Gastroesophageal sphincter (tissue), 4 donors: ENCODE measurements at places on chromosomes 4 and X.

GRCh38 chr4:47686294-47686872 lies 151.5 kb downstream of the CORIN start:
- ATAC-seq = no peak

DNA sequence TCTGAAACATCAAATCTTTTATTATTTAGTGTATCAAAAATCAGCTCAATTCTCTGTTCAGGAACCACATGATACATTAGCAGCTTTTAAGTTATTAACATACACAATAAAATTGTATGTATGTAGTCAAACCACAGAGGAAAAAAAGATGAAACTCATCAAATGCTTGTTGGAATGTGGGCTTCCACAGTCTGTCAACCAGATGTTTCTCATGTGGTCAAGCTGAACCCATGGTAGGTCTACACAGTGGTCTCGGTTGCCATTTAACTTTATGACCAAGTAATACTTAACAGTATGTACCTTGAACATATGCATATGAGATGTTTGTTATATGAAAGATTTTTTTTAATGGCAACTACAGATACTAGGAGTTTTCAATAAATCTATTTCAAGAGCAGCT lies 427.8 kb downstream of the IL15 start:
- ATAC-seq = no peak

- ATAC-seq = no peak
These were observed 41.8 kb upstream of the MAML3 start for GRCh38 chr4:140195806-140196205.

GRCh38 chr4:147780137-147780777 lies 48.4 kb downstream of the ARHGAP10 start:
- ATAC-seq = peak; percentile 54

GRCh38 chr4:125105561-125105960 lies 209.2 kb upstream of the FAT4 start:
- ATAC-seq = no peak

- ATAC-seq = peak; percentile 65
These were observed 460.9 kb downstream of the GABRG1 start for GRCh38 chr4:45663003-45663402.

DNA sequence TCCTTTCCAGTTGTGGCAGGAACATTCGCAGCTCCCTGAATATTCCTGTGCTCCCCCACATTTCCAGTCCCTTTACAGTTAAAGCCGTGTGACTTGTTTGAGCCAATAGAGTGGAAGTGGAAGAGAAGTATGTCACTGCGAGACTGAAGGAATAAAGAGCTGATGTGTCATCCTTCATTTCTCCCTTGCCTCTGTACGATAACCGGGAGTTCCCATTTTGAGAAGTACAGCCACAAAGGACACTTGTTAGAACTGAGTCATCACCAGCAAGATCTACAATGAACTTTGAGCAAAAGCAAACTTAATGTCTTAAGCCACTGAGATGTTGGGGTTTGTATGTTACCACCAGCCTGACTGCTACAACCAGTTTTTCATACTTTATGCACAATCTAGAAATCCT lies 92.3 kb downstream of the SPRY1 start:
- ATAC-seq = peak; percentile 60

- no peak for ATAC-seq
These were observed 776 bp downstream of the CEP44 start for GRCh38 chr4:174284487-174284886.

DNA sequence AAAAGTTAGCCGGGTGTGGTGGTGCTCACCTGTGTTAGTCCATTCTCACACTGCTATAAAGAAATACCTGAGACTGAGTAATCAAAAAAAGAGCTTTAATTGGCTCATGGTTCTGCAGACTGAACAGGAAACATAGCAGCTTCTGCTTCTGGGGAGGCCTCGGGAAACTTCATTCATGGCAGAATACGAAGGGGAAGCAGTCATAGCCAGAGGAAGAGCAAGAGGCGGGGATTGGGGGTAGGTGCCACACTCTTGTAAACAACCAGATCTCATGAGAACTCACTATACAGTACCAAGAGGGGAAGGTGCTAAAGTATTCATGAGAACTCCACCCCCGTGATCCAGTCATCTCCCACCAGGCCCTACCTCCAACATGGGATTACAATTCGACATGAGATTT lies 64.1 kb downstream of the BEND4 start:
- no peak for ATAC-seq

GRCh38 chr4:84031401-84031800 lies 467.7 kb downstream of the NKX6-1 start:
- no peak for ATAC-seq

GRCh38 chrX:46597771-46598170 lies 24.2 kb downstream of the CHST7 start:
- ATAC-seq = no peak

DNA sequence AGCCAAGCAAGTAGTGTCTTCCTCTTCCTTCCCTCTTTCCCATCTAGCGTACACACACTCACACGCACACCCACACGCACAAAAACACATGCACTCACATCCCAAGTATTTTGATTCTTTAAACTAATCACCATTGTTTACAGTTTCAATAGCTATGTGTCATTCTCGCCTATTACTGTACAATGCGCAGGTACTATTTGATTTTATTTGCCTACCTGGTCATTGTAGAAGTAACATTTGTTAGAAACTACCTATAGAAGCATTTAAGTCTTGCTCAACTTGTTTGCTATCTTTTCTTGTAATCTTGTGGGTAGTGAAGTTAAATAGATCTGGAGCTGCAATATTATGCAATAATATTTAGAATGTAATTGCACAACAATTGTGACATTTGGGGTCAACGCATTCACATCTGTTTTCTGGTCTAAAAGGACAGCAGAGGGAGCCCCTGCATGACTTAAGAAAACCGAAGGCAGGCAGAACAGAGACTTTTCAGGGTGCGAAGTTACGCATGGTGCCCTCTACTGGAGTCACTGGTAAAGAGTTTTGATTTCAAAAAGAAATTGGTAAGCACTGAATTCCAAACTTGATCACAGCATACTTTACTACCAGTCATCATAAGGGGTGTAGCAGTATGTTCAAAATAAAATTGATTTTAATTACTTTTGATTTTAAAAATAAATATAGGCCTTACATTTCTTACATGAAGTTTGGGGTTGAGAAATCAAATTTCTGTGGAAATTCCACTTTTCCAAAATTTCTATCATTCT lies 503.3 kb upstream of the FAM241A start:
- ATAC-seq = peak; percentile 84

GRCh38 chr4:148998719-148999118 lies 556.5 kb upstream of the NR3C2 start:
- no peak for ATAC-seq

GRCh38 chrX:155819525-155819924 lies 61.6 kb upstream of the VAMP7 start:
- ATAC-seq = no peak

- no peak for ATAC-seq
These were observed 324.0 kb downstream of the STPG2 start for GRCh38 chr4:97819294-97819693.

- no peak for ATAC-seq
These were observed 8.2 kb upstream of the ADAMTS3 start for GRCh38 chr4:72577211-72577610.

DNA sequence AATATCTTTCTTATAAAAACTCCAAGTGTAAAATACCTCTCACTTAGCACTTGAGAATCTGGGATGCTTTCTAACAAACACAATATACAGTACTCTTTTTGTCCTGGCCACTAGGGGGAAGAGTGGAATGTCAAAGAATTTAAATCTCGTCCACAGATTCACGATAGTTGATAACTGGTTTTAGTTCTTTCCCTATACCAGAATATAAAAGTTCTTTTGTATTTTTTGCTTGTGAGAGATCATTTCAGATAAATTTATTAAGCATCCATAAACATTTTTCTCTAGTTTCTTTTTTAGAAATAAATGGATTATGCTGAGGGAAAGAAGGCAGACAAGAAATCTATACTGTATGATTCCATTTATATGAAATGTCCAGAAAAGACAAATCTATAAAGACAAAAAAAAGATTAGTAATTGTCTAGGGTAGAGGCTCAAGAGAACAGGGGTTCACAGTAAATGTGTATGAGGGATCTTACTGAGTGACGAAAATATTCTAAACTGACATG lies 50.4 kb downstream of the MGARP start:
- ATAC-seq = peak; percentile 69

- ATAC-seq = no peak
These were observed 252.6 kb downstream of the CBR4 start for GRCh38 chr4:168757500-168757899.

GRCh38 chr4:147362938-147363337 lies 118.0 kb upstream of the EDNRA start:
- ATAC-seq = no peak

GRCh38 chr4:125191232-125191631 lies 123.5 kb upstream of the FAT4 start:
- no peak for ATAC-seq

DNA sequence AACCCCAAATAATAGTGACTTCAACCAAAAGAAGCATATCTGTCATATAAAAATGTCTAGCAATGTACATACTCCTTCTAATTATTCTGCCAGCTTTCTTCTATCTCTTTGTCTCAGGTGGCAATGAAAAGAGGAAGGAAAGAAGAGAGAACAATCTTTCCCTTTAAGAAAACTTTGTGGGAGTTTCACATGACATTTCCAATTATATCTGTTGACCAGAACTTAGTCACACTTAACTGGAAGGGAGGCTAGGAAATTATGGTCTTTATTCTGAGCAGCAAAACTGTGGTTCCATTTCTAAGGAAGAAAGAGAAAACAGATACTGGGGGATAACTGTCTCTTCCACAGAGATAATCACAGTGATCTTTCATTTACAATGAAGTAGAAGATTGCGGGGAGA lies 12.9 kb upstream of the MAOA start:
- no peak for ATAC-seq
